Stimulated activated CD4-positive, alpha-beta T cell treated with anti-CD3 and anti-CD28 coated beads, Interleukin-4, amount 100 ng/mL, for 48 hours (primary cell): ENCODE measurements at places on chromosomes 7 and 10.

- DNase-seq: no peak
Measured at GRCh38 chr10:17231788-17232187, 3.7 kb downstream of the VIM start.

GRCh38 chr7:54591404-54592386 lies 49.5 kb downstream of the VSTM2A start:
- no peak for DNase-seq

DNA sequence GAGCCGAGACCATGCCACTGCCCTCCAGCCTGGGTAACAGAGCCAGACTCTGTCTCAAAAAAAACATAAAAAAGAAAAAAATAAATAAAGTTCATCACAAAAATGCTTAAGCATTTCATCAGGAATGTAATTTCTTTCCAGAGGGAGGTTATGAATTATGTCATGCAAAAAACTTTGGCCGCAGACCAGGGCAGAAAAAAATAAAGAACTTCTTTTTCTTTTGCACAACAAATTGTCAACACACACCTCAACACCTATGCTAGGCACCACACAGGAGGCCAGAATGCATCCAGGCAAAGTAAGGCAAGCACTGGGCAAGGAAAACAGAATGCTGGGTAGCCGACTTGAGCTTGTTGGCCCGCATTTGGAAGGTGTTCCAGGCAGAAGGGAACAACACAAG lies 3.9 kb downstream of the C10orf62 start:
- DNase-seq: no peak

DNA sequence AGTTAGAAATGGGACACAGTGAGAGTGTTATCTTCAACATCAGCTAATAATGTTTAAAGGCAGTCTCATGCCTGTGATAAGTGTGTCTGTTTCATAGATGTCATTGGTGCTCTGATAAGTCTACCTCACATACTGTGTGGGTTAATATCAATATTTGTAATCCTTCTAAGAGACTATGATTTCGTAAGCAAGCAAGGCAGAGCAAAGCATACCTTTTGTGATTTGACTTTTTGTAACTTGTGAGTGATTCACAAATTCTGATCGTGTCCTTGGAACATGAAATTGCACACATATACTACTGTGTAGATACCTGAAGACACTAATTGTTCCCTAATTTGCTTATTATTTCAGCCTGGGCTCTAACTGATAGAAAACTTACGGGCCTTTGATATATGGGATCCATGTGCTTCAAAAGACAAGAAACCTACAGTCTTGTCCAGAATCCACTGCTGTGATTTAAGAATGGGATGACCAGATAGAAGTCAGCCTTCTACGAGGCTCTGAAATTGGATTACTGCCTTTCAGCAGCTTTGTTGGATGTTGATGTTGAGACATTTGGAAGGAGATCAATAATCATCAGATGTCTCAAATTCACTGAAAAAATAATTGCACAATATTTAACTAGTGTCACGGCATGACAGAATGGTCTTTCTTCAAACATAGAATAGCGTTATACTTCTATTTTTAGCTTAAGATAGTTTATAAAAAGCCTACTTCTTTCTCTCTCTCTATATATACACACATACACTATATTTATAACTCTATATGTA lies 63.2 kb upstream of the KLF6 start:
- no peak for DNase-seq

DNA sequence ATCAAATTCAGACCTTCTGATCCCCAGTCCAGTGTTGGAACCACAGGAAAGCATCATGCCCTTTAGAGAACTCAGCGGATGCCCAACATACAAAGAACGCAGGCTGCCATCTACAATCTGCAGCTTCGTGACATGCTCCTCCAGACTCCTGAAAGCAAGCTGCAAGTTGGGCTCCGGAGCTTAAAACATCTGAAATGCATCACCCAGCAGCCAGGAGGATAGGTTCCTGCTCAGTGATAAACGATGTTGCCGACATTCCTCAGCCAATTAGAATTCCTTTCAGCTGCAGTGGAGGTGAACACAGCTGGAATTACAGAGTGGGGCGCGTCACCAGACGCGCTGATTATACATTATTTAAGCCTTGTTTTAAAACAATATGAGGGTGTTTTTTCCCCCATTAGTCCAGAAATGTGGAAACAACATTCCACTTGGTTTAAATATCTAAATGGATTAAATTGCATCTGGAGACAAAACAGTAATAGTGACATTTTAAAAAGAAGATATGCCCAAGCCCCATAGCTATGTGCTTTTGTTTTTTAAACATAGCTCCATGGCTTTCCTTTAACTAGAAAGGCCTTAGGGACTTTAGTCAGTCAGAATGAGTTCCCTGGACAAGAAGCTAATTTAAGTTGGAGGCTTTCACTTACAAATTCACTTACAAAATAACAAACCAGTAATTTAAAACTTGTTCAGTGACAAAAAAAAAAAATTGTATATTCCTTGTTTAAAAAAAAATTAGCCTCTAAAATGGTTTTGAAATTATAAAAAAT lies 6.3 kb downstream of the SMURF1 start:
- no peak for DNase-seq
